ENCODE measurements at places on chromosomes 6 and 20. TPM values are rescaled to one million over a fixed set of nuclear protein-coding genes. Genes with fewer than 3 reads are reported as not detected.
A peak's percentile ranks its signal among the peaks of the same experiment; 100 is the strongest.

- DNase-seq: no peak
Observed at GRCh38 chr6:36737043-36737785, 39.6 kb downstream of the RAB44 start.

DNA sequence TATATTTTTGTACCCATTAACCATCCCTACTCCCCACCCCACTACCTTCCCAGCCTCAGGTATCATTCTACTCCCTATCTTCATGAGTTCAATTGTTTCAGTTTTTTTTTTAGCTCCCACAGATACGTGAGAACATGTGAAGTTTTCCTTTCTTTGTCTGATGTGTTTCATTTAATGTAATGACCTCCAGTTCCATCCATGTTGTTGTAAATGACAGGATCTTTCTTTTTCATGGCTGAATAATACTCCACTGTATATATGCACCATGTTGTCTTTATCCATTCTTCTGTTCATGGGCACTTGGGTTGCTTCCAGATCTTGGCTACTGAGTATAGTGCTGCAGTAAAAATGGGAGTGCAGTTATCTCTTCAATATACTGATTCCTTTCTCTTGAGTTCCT lies 63.5 kb downstream of the MYO6 start:
- DNase-seq: no peak

Gene MYBL2
- 29.8 TPM for total RNA-seq

- DNase-seq: no peak
Observed at GRCh38 chr20:59925359-59925758, 8.1 kb downstream of the SYCP2 start.

DNA sequence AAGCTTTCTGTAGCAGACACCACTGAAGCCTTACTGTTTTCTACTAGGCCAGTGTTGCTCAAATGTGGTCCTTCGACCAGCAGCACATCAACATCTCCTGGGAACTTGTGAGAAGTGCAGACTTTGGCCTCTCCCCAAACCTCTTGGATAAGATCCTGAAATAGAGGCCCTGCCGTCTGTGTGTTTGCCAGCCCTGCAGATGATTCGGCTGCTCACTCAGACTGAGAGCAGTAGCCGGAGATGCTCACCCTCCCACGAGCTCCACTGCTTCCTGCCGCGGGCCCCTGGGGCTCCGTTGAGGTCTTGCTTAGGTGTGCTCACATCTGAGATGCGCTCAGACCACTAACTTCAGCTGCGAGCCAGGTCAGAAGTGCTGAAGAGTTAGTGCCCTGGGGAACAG lies 129.5 kb upstream of the SSTR4 start:
- peak; percentile 58 for DNase-seq

DNA sequence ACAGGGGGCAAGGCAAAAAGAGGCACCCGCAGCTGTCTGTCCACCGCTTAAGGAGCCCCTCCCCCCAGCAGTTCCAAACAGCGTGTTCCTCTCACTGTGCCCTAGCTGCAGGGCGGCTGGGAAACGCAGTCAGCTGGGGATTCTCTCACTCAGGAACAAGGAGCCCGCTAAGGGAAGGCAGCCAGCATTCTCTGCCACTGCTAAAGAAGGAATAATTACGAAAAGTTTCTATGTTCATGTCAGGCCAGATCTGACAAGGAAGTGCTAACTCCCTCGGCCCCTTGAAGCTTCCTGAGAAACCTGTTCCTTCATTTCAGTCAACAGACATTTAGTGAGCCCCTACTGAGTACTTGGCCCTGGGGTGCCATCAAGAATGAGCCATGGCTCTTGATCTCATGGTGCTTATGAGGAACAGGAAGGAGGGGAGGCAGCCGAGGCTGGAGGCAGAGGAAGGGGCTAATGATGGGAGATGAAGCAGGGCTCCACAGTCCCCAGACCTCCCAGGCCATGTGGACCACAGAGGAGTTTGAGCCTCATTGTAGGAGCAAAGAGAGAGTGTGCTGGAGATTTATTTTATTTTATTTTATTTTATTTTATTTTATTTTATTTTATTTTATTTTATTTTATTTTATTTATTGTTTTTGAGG lies 101.7 kb upstream of the PMEPA1 start:
- no peak for DNase-seq

Gene CLPSL1
- total RNA-seq: not detected

Gene TFAP2D
- not detected for total RNA-seq

DNA sequence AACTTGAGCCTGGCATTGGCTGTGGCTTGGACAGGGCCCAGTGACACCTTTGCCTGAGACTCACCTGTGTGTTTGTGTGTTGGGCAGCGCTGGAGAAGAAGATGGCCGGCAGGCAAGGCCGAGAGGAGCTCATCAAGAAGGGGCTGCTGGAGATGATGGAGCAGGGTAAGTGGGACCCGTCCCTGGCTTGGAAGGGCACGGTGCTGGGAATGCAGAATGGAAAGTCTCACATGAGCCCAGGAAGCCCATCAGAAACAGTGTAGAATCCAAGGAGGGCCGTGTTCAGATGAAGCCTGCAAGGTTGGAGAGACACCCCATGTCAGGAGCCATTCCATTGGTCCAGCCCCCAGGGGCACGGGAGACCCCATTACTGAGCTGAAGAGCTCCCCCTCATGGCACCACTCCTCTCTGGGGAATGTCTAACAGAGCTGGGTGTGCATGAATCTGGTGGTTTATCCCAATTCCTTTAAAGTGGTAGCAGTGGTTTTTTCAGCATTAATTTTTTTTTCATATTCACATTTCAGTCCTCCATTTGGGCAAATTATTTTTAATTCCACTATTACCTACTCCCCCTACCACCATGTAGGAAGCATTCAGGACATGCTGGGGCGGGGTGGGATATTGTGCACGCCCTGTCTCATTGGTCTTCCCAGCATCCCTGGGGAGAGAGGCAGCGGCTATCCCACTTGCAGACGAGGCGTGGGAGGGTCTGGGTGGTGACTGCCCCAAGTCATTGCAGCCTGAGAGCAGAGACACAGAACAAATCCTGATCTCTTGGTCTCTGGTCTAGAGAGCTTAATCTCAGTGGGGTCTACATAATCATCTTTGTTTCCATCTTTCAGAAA lies 143.6 kb downstream of the PHACTR3 start:
- DNase-seq: no peak

- DNase-seq: peak; percentile 100
Observed at GRCh38 chr6:44045672-44046015, 81.6 kb downstream of the MRPL14 start.

- DNase-seq: no peak
Observed at GRCh38 chr6:165096868-165097267, 212.5 kb downstream of the C6orf118 start.

Gene BACH2
- not detected for total RNA-seq

Gene EBF4
- not detected for total RNA-seq

Gene ELOVL4
- total RNA-seq: 0.20 TPM

Gene NR2E1
- not detected for total RNA-seq

Gene ACAT2
- total RNA-seq: 33.7 TPM

Gene TPX2
- 139 TPM for total RNA-seq

Gene THEMIS
- total RNA-seq: not detected

Gene ENPP4
- 3.6 TPM for total RNA-seq

- DNase-seq: no peak
Observed at GRCh38 chr6:97052896-97053295, 128.4 kb downstream of the KLHL32 start.

Gene PPIL6
- total RNA-seq: 8.8 TPM

Gene SMOC2
- total RNA-seq: 1.7 TPM

- no peak for DNase-seq
Observed at GRCh38 chr6:107398001-107398400, 61.4 kb downstream of the PDSS2 start.

Gene SLC17A2
- total RNA-seq: not detected

Gene KCNG1
- 65.9 TPM for total RNA-seq

DNA sequence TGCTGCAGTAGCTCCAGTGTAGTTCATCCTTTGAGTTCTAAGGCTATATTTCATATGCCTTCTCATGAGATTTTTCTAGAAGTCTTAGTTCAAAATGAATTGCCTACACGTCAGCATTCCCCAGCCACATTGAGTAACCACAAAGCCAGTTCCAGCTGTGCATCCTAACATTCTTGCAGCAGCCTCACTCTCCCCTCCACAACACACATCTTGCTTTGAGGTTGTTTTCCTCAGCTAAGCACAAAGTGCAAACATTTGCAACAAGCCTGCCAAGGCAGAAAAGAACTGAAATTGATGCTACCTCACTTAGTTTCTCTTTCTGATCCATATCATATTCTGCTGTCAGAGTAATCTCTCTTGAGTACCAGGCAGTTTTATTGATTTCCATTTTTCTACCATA lies 160.7 kb upstream of the KCNQ5 start:
- DNase-seq: no peak

- no peak for DNase-seq
Observed at GRCh38 chr6:139443231-139444112, 69.0 kb upstream of the CITED2 start.

GRCh38 chr6:132785936-132786335 lies 12.5 kb downstream of the SLC18B1 start:
- DNase-seq: no peak

Gene PRND
- not detected for total RNA-seq

- DNase-seq: peak; percentile 77
Observed at GRCh38 chr6:142984386-142984785, 39.4 kb upstream of the HIVEP2 start.

Gene LPA
- total RNA-seq: not detected

DNA sequence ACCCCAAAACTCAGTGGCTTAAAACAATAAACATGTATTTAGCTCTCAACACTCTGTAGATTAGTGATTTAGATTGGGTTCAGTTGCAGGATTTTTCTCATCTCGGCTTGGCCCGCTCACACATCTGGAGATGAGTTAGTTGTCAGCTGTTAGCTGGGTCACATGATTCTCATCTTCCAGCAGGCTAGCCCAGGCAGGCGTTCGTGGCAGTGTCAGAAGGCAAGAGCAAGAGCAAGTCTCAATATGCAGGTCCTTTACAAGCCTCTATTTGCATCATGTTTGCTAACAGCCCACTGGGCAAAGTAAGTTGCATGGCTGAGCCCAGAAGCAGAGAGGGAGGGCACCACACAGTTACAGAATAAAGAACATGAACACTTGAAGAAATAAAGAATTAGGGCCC lies 83.6 kb upstream of the MYLIP start:
- DNase-seq: no peak

- peak; percentile 52 for DNase-seq
Observed at GRCh38 chr20:17557675-17558006, 12.2 kb upstream of the DSTN start.

GRCh38 chr6:118559659-118560058 lies 11.6 kb downstream of the PLN start:
- no peak for DNase-seq

Gene TNNC2
- total RNA-seq: not detected

Measured in MG63 (cell line).